ENCODE measurements at places on chromosomes 13 and 19.

GRCh38 chr13:94309997-94310855, 169.3 kb downstream of the DCT start:
- peak; percentile 15 for DNase-seq

- peak; percentile 18 for DNase-seq
These were observed 1.4 kb downstream of the RASA3 start for GRCh38 chr13:114130837-114131582.

DNA sequence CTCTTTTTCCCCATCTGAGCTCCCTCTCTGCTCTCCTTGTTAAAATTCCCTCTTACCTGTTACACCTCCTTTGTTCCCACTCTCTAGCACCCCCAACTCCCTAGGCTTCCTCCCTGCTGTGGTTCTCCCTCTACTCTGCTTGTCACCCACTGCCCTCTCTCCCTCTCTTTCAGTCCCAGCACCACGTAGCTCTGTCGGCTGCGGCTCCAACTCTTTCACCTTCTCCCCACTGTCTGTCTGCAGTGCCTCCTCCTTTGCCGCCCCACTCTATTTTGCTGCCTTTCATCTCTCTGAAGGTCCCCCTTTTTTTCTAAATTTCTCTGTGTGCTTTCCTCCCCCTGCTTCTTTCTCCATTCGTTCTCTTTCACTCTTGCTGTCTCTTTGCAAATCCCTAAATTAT, 1.1 kb downstream of the ZNF836 start:
- no peak for DNase-seq

GRCh38 chr13:20006206-20006605, 47.7 kb downstream of the ZMYM2 start:
- DNase-seq, result no peak

DNA sequence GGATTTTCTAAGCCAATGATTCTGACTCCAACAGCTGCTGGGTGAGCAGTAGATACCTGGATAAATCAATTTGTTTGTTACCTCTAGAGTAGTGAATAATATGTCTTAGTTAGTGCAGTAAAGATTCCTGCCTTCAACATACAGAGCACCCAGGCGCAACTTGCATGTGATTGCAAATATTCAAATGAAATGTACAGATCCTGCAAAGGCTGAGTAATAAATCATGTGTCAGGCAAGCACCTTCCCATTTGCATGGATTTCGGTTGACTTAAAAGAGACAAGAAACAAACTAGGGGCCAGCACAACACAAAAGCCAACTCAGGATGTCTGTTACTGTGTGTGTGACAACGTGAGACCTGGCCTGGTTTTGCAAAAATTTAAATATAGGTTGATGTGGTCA, 79.7 kb downstream of the TNFSF11 start:
- no peak for DNase-seq

- no peak for DNase-seq
These were observed 111.9 kb downstream of the KDM4B start for GRCh38 chr19:5080809-5081208.

DNA sequence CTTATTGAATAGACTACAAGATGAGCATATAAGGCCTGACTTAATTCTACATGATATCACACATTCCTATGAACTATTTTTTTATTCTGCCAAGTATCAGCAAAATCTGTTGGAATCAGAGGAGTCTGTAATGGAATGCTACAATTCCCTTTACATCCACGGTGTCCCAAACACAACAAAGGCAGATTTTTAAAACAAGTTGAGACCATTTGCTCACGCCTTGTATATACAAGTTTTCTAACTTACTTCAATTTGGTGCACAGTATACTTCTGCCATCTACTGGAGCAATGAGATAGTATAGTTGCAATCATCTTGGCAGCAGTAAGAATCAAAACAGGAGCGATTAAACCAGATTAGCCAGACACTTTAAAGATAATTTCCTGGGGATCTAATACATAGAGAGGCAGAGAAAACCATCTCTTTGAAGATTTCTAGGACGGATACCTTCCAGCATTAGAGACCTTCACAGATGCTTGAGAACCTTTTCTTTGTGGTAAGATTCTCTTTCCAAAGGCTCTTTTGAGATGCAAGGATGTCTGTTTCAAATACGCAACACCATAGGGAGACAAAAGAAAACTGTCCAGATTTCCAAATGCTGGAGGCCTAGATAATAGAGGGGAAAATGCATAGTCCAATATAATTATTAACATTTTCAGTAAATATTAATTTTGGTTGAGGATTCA, 302.0 kb upstream of the MIR17HG start:
- peak; percentile 22 for DNase-seq

GRCh38 chr19:6533000-6533328, 2.1 kb downstream of the TNFSF9 start:
- DNase-seq, result no peak

GRCh38 chr13:74190999-74191398, 56.8 kb upstream of the KLF12 start:
- no peak for DNase-seq

GRCh38 chr19:28292822-28293500, 920.0 kb downstream of the UQCRFS1 start:
- DNase-seq, result no peak

DNA sequence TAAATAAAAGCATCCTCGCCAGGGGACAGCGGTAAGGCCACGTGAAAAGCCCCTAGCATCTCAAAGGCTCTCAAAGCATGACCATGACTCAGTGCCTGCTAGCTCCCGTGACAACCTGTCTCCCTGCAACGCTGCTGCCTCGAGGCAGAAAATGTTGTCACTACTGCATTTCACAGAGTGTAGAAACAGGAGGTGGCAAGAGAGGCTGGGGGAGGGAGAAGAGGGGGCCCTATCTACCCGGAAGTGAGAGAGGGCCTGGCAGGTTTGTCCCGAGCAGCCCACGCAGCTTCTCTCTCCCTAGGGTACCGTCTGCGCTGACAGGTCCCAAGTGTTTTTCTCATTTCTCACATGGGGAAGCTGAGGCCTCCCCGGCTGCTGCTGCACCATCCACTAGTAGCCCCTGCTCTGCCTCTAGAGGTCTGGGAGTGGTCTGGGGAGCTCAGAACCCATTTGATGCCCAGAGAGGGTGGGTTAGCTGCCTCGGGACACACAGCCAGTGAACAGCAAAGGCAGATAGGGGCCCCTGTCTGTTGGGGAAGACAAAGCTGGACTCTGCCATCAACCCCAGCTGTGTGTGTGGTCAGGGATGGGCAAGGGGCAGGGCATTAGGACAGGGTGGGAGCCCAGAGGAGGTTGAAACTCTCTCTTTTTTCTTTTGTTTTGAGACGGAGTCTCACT, 3.7 kb downstream of the TINCR start:
- peak; percentile 63 for DNase-seq

DNA sequence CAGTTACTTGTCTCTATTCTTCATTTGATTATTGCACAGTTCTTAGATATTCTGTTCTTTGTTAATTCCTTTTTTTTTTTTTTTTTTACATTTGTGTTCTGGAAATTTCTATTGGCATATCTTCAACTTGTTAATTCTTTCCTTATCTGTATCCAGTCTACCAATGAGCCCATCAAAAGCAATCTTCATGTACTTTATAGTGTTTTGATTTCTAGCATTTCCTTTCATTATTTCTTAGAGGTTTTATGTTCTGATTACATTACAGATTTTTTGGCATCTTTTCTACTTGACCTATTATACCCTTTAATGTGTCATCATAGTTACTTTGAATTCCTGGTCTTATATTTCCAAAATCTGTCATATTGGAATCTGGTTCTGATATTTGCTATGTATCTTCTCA, 2194.8 kb downstream of the PCDH9 start:
- DNase-seq, result no peak

- no peak for DNase-seq
These were observed 29.9 kb downstream of the NLRP13 start for GRCh38 chr19:55902080-55902751.

DNA sequence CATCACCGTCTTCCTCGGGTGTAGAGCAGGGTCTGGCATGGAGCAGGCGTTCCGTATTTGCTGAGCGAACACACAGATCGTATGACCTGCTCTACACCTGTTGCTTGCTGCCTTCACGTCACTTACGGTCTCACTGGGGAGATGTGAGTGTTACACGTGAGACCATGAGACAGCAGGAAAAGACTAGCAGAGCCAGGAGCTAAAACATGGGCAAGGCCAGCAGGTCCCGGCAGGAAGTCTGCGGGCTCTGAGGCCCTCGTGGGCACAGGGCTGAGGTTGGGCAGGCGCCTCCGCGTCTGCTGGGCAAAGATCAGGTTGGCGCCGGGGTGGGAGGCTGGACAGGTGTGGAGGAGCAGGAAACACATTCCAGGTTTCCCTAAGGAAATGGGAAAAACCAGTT, 19.7 kb upstream of the GTF3A start:
- no peak for DNase-seq

DNA sequence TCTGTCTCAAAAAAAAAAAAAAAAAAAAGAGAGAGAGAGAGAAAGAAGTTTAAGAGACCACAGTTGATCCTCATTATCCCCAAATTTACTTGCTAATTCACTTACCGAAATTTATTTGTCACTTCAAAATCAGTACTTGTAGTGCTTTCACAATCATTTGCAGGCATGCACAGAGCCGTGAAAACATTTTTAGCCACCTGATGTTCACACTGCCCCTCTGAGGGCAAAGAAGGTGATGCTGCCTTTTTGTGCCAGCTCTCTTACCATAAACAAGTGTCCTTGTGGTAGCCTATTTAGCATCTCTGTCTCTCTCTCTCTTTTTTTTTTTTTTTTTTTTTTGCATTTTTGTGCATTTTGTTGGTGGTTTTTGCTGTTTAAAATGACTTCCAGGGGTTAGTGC, 24.1 kb upstream of the CASP14 start:
- peak; percentile 23 for DNase-seq
